ENCODE measurements at places on chromosomes 6 and 20. TPM values are rescaled to one million over a fixed set of nuclear protein-coding genes. Genes with fewer than 3 reads are reported as not detected.

- no peak for DNase-seq
These were observed 106.7 kb downstream of the SLX4IP start for GRCh38 chr20:10541668-10542411.

GRCh38 chr6:113018351-113019151 lies 671.4 kb downstream of the RFPL4B start:
- peak; percentile 88 for DNase-seq

DNA sequence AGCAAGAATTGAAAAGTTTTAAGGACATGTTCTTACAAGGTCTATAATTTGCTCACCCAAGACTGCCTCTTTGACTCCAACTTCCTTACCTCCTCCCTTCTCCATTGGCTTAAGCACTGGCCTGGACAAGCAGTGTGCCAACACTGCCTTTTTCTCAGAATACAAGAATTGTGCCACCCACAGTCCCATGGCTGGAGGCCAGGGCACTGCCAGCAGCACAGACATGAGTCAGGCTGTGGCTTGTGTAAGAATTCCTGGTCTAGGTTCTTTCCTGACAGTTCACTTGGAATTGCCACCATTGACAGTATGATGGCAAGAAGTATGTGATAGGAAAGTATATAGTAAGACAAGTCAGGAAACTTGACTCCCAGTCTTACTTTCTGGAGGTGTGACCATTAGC lies 202.7 kb upstream of the MARCKS start:
- DNase-seq: peak; percentile 46

- DNase-seq: no peak
These were observed 117.5 kb downstream of the SCML4 start for GRCh38 chr6:107706516-107707115.

DNA sequence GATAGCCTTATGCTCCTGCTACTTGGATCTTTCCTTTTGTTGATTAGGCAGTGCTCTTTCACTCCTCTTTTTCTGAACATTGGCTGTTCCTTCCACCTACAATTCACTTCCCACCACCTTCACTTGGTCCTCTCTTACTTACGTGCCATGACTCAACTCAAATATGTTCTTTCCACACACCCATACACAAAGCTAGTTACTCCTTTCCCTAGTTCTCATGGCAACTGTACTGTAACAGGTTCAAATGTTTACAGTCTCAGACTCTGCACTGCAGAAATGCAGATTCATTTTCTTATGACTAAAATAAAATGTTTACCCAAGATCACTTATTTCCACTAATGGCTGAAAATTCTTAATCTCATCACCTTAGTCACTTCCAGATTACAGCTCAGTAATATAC lies 174.0 kb upstream of the TSHZ2 start:
- no peak for DNase-seq

DNA sequence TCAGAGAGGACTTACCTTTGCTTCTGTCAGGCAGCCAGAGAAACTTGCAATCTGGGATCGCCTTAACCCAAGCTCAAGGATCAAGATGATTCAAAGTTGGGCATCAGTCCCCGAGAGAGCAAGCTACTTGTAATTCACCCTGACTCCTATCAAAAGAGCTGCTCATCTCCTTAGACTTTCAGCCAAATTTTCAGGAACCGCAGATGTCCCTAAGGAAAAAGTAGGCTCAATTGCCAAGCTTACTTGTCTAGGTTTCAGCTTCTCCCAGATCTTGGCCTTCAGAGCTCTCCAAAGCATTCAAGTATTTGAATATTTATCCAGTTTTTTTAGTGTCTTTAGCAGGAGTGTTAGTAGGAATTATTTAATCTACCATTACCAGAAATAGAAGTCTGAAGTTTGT lies 434.1 kb upstream of the MMS22L start:
- DNase-seq: no peak

GRCh38 chr6:113734982-113735381 lies 122.2 kb upstream of the MARCKS start:
- no peak for DNase-seq

DNA sequence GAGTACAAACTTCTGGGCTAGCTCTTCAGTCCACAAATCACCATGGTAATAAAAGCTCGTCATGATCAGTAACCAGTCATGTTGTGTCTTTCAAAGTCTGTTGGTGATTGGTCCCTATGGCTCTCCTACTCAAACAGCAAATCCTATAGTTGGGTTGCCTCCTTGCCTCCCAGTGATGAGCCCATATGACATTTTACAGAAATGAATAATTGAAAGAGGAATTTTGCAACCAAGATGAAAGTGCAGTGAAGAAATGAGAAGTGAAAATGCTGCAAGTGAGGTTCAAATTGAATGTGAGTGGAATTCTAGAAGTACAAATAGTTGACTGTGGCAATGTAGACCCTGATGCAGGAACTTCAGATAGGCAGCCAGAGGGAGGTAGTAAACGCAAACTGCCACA lies 5.1 kb upstream of the SIRPD start:
- DNase-seq: no peak

- no peak for DNase-seq
These were observed 4.5 kb downstream of the ZDHHC14 start for GRCh38 chr6:157385482-157385881.

DNA sequence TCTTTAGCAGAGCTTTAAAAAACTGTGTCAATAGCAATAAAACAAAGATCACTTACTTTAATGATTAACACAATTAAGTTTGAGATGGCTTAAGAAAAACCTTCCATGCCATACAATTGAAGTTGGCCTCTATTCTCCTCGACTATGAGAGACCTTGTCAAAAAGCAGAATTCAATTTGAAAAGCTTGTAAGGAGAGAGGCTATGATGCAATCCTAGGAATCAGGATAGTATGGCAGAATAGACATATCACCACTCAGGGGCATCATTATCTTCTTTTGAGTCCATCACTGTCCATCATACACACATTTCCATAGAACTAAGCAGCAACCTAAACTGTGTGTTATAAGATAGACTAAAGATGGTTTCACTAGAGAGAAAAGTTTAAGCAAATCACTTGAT lies 17.2 kb downstream of the TBC1D7 start:
- no peak for DNase-seq

DNA sequence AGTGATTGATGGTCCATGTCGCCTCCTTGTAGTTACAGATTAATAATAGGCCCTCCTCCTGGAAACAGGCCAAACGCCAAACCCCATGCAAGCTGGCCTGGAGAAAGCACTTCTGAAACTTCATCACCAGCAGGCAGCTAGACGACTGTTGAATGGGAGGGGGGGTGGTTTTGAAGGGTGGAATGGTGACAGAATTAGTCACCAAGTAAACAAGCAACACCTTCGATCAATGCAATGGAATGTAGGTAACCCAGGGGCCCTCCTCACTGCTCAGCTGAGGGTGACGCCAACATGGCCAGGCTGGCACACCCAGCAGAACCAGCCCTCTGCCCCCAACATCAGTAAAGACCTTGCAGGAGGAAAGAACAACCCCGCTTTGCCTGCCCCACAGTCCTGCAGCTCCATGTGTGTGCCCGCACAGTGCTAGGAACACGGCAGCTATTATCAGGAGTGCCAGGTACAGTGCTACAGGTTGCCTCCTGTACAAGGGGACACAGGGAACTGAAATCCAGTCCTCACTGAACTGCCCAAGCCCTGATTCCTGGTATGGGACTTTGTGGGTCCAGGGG lies 2.7 kb downstream of the BCAS1 start:
- DNase-seq: no peak

DNA sequence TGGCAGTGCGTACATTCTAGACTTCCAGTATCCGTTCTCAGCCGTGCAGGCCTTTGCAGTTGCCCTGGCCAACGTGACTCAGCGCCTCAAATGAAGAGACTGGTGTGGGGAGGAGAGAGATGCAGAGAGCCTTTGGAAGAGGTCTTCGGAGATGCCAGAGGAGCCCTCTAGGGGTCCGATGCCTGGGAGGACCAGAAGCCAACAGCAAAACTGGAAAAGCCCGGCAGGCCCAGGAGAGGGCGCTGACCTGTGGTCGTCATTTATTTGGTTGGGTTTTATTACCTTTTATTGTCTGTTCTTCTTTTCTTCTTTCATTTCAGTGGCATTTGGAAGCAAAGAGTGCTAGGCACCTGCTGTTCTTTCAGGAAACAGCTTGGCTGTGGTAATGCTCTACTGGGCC lies 53.3 kb upstream of the TMEM181 start:
- DNase-seq: no peak

DNA sequence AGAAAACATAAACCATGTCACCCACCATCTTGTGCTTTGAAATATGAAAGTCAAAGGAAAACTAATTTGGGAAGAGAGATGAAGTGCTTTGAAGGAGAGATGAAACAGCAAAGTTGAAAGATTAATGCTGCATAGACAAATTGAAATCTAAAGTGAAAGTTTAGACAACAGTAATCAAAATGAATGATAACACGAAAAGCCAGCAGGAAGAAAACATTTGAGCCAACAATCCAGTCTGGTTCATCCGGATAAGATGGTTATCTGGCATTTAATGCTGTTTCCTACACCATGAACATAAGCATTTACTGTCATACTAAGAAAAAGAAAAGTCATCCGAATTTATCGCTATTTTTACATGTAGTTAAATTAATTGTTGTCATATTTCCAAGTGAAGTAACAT lies 595 bp downstream of the HAO1 start:
- DNase-seq: no peak

DNA sequence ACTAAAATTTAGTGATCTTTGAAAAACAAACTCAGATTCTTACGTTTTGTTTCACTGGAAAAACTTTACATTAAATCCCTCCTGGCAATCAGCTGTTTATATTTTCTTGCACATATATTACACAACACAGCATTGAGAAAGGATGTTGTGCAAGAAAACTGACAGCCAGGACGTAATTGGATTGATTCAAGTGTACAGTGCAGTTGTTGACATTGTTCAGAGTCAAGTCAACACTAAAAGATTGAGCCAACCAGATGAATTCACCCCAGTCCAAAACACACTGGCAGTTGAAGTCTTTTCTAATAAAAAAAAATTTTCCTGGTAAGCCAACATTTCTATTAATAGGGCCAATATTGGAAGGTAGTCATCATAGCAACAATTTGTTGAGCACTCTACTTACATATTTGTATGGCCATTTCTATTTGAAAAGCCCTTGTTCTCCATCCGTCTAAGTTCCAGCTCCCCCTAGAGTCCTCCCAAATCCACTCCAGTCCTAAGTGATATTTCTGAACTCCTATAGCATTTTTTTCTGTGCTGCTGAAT lies 20.9 kb upstream of the VNN1 start:
- no peak for DNase-seq

DNA sequence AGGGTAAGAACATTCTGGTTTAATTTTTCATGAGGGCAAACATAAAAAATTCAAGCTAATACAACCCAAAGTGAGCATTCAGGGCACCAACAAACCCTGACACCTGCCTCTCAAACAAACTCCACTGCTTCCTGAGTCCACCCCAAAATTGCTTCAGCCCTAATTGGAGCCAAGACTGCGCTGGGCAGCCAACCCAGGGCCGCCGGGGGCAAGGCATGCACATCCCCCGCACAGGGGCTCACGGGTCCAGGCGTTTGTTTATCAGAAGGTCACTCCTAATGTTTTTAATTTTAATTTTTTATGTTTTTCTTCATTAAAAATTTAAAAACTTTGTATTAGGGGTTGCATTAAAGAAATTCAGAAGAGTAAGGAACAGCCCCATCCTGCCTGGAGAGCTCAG lies 459.1 kb upstream of the CDH4 start:
- DNase-seq: no peak

DNA sequence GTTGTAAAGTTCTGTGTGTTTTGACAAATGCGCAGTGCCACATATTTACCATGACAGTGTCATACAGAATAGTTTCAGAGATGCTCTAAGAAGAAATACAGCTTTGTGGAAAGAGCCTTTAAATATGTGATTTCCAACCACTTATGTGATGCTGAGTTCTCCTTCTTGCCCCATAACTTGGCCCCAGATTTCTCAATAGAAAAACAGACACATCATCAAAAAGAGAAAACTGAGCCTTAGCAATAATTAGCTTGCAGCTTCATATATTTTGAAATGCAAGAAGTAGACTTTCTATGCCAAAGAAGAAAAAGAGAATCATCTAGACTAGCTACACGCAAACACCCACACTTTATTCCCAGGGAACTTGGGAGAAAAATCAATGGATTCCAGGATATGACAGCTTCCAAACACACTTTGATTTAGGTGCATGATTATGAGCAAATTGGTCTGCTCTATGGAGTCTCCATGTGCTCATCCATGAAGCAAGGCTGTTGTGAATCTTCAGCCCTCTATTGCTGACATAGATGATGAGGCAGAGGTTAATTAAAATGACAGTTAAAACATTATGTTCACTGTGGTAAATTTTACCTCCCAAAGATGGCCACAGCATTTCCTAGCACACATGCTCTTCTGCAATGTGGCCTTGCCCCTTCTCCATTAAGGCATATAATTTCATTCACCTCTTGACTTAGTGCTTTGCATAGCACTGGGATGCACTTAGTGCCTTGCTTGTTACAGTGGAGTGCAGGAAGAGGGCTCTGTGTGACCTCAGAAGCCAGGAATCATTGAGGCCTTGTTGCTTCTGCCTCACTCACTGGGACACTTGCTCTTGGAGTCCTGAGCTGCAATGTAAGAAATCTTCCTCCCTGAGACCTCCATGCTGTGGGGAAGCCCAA lies 174.6 kb downstream of the SYNDIG1 start:
- DNase-seq: no peak

DNA sequence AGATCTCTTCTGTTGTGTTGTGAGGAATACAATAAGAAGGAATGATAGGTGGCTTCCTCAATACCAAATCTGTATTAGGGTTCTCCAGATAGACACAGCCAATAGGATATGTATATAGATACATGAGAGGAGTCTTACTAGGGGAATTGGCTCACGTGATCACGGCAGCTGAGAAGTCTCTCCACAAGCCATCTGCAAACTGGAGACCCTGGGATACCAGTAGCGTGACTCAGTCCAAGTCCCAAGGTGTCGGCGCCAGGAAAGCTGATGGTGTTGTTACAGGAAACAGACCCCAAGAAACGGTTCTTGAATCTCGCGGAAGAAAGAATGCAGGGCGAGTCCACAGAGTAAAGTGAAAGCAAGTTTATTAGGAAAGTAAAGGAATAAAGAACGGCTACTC lies 61.4 kb downstream of the SYTL3 start:
- no peak for DNase-seq

GRCh38 chr6:91730710-91731109 lies 1143.8 kb upstream of the MAP3K7 start:
- no peak for DNase-seq

Gene ARMH2
- total RNA-seq: not detected

Gene GHRH
- total RNA-seq: not detected

Gene PI3
- total RNA-seq: not detected

Gene DZANK1
- total RNA-seq: 0.81 TPM

Gene BICRAL
- total RNA-seq: 3.5 TPM

Gene SLC25A27
- total RNA-seq: 0.66 TPM

Gene CCM2L
- total RNA-seq: 6.4 TPM

Gene SSTR4
- not detected for total RNA-seq

Gene MYBL2
- 41.9 TPM for total RNA-seq

Gene LRRC73
- total RNA-seq: 0.14 TPM

Gene AFG1L
- 2.5 TPM for total RNA-seq

Gene PRDM1
- 1.5 TPM for total RNA-seq
